Motor neuron (in vitro differentiated cells): ENCODE measurements at places on chromosomes 12 and 14.
A peak's percentile ranks its signal among the peaks of the same experiment; 100 is the strongest.

DNA sequence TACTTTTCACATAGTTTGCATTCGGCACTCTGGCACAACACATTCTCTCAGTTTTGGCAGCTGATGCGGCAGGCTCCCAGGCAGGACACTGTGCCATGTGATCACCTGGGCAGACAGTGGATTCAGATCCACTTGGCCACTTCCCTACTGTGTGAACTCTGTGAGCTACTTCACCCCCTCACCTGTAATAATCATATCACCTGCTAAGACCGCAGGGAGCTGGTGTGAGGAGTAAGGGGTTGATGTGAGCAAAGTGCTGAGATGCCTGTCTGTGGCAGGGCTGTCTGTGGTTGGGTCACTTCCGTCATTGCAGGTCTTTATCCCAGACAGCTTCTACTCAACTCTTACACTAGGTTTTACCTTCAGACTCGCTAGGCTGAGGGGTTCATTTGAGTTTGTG is 50.4 kb upstream of the AMN start:
- ATAC-seq: no peak

- no peak for ATAC-seq
Observed at GRCh38 chr14:51201890-51202289, 38.2 kb upstream of the TMX1 start.

- no peak for ATAC-seq
Observed at GRCh38 chr12:129127211-129127610, 273.9 kb downstream of the GLT1D1 start.

DNA sequence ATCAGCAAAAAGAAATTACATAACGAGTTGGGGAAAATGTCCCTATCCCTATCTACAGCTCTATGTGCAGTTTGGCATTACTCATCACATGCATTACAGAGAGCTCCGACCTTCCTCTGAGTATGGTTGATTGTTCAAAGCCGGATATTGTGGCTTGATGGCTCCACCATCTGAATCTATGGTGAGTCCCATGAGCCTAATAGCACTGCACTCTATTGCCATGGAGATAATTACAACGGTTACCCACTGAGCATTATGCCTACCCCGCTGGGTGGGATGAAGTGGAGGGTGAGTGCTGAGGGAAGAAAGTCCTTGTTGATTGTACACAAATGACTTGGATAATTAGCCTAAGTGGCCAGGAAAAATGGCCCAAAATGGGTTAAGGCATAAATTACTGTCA is 800.5 kb downstream of the NRXN3 start:
- ATAC-seq: peak; percentile 43
